Fibroblast of skin of right biceps (primary cell): ENCODE measurements at places on chromosomes 11 and 22.

- DNase-seq, result no peak
These were observed 45.6 kb upstream of the CHRM4 start for GRCh38 chr11:46437122-46437689.

DNA sequence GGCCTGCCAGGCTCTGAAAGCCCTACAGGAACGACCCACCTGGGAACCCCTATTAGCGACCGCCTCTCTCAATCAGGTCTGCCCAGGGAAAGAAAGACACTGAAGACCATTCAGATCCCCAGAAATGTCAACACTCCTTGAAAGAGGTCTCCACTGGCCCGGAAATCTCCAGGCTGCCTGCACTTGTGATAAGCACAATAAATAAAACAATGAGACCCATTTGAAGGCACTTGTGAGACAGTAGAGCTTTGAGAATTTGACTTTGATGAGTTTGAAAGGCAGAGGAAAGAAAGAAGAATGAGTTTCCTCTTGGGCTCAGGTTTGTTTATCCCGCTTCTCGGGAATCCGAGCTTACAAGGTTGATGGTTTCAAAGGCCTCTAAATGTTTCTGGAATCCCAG, 416.3 kb downstream of the BUD13 start:
- no peak for DNase-seq

DNA sequence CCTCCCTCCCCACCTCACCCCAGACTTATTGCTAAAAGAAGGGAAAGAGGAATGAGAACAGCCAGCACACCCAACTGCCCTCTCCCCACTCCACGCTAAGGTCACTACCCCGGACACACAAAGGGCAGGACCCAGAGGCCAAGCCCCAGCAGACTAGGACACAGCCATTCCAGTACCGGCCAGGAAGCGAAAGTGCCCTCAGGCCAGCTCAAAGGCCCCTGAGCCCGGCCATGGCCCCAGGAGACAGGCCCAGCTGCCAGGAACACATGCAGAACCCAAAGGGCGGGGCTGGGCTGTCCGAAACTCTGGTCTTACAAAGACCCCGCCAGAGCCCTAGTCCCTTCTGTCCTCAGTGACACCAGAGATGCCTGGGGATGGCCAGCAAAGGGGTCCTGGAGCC, 5.5 kb downstream of the RCOR2 start:
- DNase-seq, result no peak

DNA sequence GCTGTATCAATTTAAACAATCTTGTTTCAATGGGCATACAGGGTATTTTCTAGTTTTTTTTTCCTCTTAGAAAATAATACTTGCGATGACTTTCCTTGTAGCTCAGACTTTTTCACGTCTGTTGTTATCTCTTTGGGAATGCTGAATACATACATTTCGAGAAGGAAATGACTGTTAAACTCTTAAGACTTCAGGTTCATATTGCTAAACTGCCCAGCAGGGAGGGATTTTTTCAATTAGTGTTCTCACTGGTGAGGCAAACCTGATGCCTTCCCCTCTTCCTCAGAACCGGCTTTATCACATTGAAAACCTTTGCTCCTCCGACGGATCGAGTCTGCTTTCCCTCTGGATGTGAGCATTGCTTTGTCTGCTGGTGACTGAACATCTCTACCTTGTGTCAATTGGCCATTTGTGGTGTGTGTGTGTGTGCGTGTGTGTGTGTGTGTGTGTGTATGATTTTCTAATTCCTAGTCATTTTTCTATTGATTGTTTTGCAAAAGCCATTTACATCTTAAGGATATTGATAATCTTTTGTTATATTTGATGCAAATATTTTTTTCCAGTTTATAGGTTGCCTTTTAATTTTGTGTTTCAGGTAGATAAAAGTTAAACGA, 6.6 kb downstream of the NEAT1 start:
- DNase-seq, result peak; percentile 71

DNA sequence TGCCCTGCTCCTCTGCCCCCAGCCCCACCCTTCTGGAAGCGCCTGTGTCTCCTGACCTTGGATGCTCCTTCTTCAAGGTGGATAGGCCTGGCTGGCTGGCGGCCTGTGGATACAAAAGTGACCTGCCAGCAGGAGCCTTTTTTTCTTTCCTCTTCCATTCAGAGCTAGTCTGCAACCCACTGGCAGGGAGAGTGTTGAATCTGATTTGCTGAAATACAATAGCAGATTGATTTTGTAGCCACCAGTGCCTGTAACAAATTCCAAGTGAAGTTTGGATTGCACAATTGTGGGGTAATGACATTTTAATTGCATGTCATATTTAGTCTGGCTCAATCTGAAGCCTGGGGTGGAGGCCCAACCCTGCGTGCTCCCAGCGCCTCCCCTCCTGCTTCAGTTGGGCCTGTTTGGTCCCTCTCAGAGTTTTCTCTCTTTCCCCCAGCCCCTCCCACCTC, 97.2 kb downstream of the GRIK4 start:
- peak; percentile 42 for DNase-seq
